ENCODE measurements at places on chromosomes 12 and 14.

DNA sequence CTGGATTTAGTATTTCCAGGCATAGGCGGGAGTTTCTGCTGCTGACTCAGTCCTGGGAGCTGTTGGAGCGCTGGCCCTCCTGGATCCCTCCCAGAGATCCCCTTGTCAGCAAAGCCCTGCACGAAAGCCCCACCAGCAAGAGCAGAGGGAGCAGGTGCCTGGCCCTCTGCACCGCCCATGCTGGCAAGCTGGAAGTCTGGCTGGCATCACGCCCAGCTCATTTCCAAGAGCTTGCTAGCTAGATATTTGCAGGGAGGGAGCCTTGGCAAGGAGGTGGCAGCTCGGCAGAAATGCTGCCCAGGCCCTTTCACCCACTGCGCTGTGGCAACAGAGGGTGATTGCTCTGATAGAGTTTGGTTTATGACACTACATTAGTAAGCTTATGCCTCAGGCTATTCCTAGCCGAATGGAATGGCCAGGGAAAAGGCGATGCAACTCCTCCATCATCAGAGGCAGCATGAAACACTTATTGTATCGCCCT lies 193.9 kb downstream of the EMP1 start:
- no peak for ATAC-seq

DNA sequence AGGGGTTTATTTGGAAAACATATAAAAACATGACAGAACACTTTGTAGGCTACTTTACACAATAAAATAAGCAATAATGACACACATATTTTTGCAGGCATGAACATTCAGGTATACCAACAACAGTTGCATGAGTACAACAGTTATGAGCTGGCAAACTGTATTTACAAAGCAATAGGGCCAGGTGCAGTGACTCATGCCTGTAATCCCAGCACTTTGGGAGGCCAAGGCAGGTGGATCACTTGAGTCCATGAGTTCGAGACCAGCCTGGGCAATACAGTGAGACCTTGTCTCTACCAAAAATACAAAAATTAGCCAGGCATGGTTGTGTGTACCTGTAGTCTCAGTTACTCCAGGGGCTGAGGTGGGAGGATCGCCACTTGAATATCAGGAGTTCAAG lies 101.1 kb downstream of the BMP4 start:
- no peak for ATAC-seq

DNA sequence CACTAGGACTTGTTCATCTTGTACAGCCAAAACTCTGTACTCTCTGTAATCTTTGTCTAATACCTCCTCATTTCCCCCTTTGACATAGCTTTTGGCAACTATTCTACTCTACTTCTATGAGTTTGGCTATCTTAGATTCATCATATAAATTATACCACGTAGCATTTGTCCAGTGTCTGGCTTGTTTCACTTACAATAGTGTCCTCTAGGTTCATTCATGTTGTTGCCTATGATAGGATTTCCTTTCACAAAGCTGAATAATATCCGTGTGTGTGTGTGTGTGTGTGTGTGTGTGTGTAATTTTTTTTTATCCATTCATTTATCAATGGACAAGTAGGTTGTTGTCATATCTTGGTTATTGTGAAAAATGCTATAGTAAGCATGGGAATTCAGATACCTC lies 209.5 kb downstream of the KCNC2 start:
- ATAC-seq, result no peak

GRCh38 chr12:93200291-93200917 lies 177.3 kb upstream of the NUDT4 start:
- peak; percentile 87 for ATAC-seq

GRCh38 chr12:120254809-120255208 lies 10.7 kb downstream of the PXN start:
- no peak for ATAC-seq

GRCh38 chr12:65335021-65335714 lies 56.7 kb downstream of the MSRB3 start:
- ATAC-seq, result no peak

Measured in stimulated activated memory B cell treated with anti-CD40 and anti-IgM and Interleukin-4, amounts not matched to agents 10 μg/mL and 1 μg/mL and 100 μg/mL, for 72 hours (primary cell).